GM12878 (cell line): ENCODE measurements at places on chromosomes 2 and 18. TPM values are rescaled to one million over a fixed set of nuclear protein-coding genes. Genes with fewer than 3 reads are reported as not detected.

DNA sequence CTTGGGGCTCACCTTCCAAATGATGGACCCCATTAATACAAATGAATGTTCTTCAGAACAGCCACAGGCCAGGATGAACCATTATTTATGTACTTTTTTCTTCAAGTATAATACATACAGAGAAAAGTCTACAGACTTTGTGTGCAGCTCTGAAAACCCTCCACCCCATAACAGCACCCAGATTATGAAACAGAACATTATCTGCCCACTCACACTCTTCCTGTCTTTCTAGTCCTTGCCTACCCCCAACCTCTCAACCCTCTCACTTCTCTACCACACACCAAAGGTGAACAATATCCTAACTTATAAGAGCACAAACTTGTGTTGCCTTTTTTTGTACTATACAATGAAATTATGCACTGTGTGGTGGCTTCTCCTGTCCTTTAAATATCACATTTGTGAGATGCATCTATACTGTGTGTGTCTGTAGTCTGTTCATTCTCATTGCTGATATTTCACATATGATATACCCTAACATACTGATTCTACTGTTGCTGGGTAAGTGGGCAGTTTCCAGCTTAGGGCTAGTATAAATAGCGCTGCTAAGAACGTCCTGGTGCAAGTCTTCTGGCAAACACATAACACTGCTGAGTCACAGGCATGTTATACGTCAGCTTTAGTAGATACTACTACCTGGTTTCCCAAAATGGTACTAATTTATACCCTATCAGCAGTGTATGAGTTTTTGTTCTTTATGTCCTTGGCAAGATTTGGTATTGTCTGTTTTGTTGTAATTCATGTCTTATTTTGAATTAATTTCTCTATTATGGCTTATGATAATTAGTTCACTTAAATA, 1.0 kb upstream of the NPHP1 start:
- no peak for DNase-seq

DNA sequence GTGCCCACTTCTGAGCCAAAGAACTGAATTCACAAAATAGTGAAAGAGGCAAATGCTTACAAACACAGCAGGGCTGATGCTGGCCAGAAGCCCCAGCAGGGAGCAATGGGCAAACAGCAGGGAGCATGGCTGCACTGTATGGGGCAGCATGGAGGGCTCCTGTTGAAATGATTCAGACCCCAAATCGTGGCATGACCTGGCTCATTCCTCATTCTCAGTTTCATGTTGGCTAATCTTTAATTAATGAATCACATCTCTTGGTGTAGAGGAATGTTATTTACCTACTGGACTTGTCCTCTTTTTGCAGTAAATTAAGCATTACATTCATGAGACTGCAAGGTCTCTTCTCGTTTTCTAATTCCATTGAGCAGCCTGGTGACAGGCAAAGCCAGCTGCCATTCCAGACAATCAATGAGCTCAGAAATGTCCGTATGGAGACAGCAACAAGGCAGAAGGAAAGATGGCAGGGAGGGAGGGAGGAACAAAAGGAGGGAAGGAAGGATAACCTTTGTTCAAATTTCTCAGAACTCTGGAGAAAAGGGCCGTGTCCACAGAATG, 84.9 kb upstream of the ST8SIA3 start:
- DNase-seq, result no peak

The PXDN gene
- 0.12 and 0.19 TPM in 2 replicates for polyA plus RNA-seq

GRCh38 chr18:78610179-78610578, 369.4 kb upstream of the SALL3 start:
- no peak for DNase-seq
